ENCODE measurements at places on chromosomes 3 and 15.

- no peak for DNase-seq
These were observed 57.2 kb upstream of the RAD18 start for GRCh38 chr3:9020426-9020825.

- no peak for DNase-seq
These were observed 470.2 kb upstream of the AGTR1 start for GRCh38 chr3:148227534-148227933.

DNA sequence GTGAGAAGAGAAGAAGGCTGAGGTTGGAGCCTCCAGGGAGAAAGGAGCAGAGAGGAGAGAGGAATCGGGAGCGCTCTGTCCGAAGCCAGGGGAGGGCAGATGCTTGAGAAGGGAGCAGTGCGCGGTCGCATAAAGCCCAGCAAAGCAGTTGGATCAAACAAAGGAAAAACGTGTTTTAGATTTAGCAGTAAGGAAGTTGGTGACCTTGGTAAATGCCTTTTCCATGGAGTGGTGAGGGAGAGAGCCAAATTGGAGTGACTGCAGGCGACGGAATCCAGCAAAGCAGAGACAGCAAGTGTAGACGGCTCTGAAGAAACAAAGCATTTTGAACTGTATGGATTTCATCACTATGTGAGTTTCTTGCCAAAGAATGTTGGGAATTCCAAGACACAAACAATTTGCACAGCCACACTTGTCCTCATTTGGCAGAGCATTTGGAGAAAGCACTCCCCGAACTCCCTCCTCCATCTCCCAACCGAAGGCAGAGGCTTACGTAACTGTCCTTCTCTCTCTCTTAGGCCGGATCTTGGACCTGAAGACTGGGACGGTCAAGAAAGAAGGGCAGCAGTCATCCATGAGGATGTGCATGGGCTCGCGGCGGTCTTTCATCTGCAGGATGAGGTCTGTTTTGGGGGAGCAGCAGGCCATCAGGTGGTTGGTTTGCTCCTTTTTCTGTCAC lies 103.6 kb downstream of the ARNT2 start:
- no peak for DNase-seq

DNA sequence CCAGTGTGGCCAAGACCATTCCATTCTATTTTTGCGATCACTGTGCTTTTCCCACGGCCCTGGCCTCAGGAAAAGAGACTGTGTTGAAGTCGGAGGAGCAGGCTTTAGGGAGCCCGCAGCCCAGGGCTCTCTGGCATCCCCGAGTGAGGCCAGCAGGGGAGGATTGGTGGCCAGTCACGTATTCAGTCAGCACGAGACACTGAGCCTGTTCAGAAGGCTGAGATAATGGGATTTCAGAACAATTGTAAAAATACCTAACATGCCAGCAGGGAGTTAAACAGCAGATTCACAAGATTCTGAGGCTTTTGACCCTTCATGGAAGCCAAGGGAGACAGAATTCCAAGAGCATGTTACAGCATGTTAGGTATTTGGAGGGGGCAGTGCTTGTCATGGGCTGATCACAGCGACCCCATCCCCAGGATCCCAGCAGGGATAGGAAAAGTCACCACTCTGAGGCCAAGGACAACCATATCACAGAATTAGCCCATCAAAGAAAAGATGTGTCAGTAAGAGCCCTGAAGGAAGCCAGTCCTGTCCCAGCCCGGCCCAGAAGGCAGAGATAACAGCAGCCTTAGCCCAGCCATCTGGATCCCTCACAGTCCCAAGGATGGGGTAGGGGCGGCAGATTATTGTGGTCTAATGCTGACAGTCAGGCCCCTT lies 40.6 kb downstream of the AMOTL2 start:
- no peak for DNase-seq

DNA sequence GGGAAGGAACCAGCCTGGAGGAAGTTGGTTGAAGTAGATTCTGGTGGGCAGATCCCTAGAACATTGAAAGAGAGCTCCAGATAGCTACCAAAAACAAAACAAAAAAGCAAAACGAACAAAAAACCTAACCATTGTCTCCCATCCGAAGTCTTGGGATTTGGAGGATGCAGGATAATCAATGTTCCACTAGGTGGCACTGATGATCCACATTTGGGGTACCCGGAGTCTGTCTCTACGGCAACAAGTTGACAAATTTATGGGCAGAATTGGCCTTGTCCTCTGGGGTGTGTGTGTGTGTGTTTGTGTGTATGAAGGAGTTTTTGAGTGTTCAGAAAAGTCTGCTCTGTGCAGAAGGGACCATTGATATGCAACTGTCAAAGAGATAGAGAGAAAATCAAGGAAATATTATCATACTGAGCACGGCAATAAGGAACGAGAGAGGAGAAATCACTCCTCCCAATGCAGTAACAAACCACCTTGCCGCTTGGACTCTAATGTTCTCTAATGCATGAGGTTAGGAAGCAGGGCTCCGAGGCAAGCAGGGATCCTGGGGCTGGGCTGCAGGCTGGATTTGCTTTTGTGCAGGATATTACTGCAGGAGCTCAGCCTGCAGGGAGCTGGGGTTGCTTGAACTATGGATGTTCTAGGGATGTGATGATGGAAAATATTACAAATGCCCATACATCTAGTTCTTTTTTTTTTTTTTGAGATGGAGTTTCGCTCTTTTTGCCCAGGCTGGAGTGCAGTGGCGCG lies 59.8 kb upstream of the KLHL25 start:
- peak; percentile 41 for DNase-seq

DNA sequence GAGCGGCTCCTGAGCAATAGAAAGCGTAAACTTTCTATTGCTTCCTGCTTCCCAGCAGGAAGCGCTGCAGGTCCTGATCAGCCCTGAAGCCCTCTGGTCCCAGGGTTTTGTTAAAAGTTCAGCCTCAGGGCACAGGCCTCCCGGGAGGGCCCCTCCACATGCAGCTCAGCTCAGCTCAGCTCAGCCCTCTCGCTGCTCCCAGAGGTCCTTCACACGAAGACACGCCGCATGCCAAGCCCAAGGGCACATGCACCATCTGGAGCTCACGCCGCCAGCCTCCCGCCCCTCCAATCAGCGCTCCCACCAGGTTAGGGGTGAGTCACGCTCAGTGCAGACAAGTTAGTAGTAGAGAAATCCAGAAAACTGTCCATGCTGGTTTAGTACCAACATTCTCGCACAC lies 12.7 kb downstream of the TKT start:
- no peak for DNase-seq

DNA sequence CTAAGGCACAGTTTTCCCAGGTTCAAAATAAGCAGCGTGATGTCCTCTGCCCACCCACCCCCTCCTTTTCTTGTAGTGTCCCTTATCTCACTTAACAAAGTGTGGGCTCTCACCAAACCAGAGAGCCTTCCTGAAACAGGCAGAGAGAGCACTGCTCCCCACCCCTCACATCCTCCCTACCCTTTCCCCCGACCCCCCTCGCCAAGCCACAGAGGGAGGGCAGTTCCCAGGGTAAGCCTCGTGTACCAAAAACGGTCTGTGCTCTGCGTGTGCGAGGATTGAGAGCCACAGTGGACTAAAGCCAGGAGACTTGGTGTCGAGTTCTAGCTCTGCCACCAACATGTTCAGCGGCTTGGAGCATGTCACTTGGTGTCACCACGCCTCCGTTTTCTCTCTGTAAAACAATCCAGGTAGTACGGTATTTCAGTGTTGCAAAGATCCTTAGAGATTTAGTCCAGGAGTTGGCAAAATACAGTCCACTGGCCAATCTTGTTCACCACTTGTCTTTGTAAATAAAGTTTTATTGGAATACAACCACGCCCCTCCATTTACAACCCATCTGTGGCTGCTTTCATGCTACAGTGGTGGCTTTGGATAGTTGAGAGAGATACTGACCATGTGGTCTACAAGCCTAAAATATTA lies 249.9 kb downstream of the OPA1 start:
- DNase-seq, result no peak

GRCh38 chr3:48989796-48990635 lies at the start of gene P4HTM:
Gene P4HTM (plus strand): TSS chr3:48990241. CDS start chr3:48990257, 16 bp downstream.
- peak; percentile 73 for DNase-seq

- no peak for DNase-seq
These were observed 12.8 kb downstream of the NT5DC2 start for GRCh38 chr3:52520716-52521487.

DNA sequence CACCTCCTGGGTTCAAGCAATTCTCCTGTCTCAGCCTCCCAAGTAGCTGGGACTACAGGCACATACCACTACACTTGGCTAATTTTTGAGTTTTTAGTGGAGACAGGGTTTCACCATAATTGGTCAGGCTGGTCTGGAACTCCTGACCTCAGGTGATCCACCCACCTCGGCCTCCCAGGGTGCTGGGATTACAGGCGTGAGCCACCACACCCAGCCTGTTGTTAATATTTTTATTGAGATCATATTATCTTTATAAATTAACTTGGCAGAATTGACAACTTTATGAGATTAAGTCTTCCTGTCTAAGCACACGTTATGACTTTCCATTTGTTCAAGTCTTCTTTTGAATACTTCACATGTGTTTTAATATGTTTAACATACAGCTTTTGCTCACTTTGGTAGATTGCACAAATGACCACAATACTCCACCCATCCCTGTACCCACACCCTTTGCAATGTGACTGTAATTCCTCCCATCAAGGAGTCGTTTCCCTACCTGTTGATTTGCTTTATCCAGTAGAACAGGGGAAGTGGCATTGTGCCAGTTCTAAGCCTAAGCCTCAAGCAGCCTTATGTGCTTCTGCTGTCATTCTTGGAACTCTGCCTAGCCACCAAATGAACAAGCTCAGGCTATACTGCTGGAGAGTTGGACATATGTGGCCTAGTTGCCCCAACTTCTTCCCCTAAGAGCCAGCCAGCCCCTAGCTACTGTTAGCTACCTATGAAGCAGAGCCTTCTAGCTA lies 8.2 kb downstream of the XYLB start:
- no peak for DNase-seq

GRCh38 chr15:66658044-66658443 lies 44.0 kb upstream of the SMAD6 start:
- no peak for DNase-seq

DNA sequence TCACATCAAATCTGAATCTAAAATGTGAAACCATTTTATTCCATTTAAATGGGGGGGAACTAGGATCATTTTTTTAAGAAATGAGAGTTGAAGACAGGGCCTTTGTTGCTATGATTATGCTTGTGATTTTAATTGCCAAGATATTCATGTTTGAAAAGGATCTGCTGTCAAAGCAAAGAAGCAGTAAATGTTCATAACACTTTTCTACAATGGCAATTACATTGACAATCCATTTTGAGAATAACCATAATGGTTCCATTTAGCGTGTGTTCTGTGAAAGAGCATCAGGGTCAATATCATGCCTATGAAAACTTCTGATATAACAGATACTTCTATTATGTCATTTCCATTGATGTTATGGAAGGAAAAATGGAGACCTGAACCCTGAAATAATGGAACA lies 745.8 kb upstream of the SGO1 start:
- DNase-seq, result no peak

- DNase-seq, result no peak
These were observed 93.4 kb downstream of the THRB start for GRCh38 chr3:24401090-24401810.

DNA sequence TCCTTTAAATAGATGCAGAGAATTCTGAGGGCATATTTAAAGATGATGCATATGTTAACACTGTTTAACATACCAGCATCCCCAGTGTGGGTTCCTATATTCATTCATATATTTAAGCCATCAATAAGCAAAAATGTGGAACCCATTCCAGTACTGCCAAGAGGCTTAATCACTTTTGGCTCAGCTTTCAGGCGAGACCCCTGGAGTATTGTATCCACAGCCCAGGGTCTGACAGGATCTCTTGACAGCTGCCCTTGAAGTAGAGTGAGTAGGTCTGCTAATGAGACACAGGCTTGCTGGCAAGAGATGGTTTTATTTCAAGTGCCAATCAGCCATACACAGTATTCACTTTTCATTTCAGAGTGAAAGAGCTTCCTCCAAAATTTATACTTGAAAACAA lies 367.3 kb downstream of the OCA2 start:
- DNase-seq, result no peak

DNA sequence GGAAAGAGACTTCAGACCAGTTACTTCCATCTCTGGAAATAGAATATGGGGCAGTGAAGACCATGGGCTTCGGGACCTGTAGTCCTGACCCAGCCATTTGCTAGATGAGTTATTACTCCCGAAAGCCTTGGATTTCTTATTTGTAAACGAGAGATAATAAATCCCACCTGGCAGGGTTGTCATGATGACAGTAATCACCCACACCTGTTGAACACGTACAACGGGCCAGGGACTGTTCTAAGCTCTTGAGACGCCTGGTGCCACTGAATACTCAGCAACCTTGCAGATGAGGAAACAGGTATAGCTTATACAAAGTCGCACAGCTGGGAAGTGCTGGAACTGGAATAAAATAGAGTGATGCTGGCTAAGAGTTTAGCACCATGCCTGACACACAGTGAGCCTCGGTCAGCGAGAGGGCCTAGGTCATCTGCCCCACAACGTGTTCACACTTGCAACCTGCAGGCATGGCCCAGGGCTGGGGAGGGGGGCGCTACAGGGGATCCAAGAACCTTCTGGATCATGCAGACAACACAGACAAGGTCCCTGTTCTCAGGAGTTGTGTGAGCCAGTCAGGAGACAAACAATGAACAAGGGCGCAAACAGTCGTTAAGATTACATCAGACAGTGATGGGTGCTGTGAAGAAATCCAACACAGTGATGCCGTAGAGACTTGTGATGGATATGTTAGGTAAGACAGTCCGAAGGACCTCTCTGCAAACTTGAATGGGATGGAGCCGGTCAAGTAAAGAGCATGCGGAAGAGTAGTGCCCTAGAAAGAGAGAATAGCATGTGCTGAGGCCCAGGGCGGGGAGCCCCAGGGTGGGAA lies 89.2 kb downstream of the CORO2B start:
- DNase-seq, result no peak

- DNase-seq, result no peak
These were observed 5.2 kb upstream of the GOLIM4 start for GRCh38 chr3:168100777-168101492.

GRCh38 chr15:54345301-54345700 lies 367.1 kb downstream of the UNC13C start:
- no peak for DNase-seq

DNA sequence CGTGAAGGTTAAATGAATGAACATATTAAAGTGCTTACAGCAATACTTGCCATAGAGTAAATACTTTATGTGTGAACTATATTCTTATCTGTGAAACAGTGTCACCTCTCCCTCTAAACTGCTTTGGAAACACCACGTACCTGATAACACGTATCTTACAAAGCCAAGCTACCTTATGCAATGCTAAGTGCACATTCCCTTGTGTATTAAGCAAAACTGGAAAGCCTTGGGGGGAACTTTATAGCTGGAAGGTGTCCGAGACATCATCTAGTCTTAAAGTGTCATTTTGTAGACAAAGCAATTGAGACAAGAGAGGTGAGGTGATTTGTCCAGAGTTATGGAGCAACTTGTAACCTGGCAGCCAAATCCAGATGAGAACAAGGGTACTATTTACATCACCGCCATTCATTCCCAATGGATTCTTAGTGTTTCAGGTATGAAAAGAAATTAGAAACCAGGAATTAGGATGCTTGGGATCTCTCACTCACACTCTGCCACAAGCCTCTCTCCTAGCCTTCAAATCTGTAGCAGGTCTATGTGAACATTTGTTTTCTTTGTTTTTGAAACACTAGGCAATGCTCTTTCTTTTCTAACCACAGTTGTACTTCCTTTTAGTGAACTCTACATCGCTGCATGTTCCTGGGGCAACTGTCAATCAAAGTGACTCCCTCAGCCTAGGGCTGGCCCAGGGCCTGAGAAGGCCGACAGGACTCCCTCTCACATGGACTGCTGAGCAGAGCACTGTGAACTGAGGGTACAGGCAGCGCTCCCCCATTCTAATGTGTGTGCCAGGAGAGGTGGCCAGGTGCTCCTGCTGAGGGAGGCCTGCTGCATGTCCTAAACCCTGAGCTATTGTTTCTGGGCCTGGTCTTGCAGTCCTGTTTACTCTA lies 13.9 kb upstream of the MGLL start:
- DNase-seq, result no peak

- no peak for DNase-seq
These were observed 2.8 kb upstream of the CAND2 start for GRCh38 chr3:12793701-12794100.
